NCI-H1694 treated with DMSO at 0.1 percent for 48 hours (cell line): ENCODE measurements at places on chromosomes 11 and 22.

DNA sequence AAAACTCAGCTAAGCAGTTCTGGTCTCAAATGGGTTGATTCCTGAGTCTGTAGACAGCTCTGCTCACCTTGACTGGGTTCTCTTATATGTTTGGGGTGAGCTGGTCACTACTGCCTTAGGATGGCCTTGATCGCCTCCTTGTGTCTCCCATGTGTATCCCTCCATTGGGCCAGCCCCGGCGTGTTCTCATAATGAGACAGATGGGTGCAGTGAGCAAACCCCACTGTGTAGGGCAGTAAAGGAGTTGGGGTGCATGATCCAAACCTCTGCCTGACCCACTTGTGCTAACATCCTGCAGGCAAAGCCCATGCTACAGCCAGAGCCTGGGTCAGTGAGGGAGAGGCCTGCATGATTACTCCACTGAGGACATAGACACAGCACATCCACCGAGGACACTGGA, 657.6 kb downstream of the BRD1 start:
- DNase-seq: no peak

DNA sequence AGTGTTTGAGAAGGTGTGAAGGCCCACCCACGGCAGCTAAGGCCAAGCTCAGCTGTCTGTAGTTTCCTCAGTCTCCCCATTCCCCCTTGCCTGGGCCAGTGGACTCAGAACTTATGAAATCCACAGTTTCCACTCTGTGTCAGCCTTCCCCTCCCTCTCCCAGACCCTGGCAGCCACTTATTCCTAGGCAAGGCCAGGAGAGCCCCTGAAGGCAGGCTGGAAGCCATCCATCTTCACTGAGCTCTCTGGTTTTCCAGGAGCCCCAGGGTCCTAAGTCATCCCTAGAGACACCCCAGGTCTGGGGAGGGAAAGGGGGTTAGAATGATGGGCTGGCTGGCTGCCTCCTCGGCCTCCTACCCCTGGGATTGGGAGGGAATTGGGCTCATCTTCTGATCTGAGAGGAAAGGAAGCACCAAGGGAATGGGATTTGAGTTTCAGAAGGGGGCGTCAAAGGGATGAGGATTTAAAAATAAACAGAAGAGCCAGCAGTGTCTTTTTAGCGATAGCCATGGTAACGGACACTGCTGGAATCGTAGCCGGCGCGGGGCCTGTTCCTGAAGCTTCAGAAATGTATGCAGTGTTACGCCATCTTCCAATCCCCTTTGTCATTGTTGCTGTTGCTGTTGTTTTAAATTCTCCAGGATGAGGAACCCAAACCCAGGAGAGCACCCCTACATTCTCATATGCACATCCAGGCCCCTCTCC, 561.1 kb upstream of the CADM1 start:
- DNase-seq: no peak

DNA sequence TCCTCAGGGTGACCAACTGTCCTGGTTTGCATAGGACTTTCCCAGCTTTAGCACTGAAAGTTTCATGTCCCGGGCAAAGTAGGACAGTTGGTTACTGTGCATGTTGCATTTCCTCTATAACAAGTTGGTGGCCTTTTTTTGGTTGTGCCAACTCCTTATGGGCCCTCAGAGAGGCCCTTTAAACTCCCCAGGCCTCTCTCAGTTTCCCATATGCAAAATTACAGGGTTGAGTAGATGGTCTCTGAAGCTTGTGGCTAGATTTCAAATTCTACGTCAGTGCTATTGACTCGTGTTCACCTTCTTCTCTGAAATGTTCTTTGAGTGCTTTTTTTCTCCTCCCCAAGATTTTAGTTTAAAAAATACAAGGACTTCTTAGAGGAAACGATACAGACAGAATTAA, 92.5 kb downstream of the MYO18B start:
- DNase-seq: no peak

DNA sequence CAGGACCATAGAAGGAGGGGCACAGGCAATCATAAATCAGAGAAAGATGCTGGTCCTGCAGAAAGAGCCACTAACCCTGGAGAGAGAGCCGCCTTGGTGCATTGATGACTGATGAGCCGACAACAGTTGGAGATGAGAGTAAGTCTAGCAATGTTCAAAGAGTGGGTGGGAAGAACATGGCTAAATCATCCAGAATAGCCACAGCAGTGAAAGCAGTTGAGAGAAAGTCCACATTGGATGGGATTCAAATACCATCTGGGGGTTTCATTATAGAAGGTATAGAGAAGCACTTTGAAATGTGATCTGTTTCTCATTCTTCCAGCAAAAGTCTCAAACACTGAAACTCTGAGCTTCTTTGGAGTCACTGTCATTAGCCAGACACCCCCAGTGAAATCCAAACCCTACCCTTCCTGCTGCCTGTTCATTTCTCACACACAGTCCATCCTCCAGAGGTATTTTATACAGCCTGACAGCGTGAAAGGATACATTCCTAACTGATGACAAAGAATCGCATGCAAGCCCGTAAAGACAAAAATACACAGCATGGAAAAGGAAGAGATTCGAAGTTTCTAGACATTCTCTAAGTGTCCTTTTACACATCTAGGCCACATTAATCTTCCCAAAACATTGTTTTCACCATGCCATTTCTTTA, 303.1 kb upstream of the MPPED2 start:
- DNase-seq: no peak

DNA sequence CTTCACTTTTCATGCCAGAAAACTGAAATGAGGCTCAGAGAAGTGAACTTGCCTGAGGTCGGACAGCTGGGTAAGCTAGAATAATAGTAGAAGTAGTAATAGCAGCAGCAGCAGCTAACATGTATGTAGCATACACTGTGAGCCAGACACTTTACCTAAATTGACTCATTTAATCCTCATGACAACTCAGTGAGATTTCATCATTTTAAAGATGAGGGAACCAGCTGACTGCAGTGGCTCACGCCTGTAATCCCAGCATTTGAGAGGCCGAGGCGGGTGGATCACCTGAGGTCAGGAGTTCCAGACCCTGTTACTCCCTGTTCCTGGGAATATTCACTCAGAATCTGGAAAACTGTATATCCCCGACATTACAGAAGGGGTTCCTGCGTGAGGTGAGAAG, 154.5 kb downstream of the DBX1 start:
- DNase-seq: no peak

- DNase-seq: no peak
Observed at GRCh38 chr11:69538854-69539253, 57.4 kb downstream of the LINC01488 start.

DNA sequence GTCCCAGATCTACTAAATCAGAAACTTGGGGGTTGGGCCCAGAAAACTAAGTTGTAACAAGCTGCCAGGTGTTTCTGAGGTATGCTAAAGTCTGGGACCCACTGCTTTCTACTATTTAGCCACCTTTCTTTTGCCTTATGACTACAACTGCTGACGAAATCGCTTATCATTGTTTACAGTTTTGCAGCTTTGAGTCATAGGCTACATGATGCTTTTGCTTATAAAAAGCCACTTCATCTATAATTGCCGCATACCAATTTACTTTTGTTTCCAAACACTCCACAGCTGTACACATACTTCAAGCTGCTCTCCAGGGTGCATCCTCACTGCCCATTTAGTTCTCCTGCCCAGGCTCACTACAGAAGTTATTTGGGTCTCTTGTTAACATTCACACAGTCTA, 144.7 kb downstream of the ENTHD1 start:
- DNase-seq: no peak

- DNase-seq: no peak
Observed at GRCh38 chr22:46456818-46457163, 80.6 kb downstream of the CELSR1 start.

GRCh38 chr11:119774172-119774763, 45.3 kb upstream of the NECTIN1 start:
- DNase-seq: no peak

DNA sequence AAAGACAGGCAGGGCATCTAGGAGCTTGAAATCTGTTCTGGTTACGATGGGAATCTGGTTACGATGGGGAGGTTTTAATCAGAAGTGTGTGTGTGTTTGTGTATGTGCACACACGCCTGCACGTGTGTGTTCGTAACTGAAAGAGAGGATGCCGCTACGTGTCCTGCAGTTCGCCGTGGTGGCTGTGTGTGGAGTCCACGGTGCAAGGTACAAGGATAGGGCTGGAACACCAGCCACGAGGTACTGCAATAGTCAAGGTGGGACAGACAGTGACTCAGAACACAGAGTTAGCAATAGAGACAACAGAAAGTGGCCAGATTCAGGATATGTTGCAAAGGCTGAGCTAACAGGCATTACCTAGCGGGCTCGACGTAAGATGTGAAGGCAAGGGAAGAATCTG, 46.7 kb downstream of the IGSF9B start:
- no peak for DNase-seq

DNA sequence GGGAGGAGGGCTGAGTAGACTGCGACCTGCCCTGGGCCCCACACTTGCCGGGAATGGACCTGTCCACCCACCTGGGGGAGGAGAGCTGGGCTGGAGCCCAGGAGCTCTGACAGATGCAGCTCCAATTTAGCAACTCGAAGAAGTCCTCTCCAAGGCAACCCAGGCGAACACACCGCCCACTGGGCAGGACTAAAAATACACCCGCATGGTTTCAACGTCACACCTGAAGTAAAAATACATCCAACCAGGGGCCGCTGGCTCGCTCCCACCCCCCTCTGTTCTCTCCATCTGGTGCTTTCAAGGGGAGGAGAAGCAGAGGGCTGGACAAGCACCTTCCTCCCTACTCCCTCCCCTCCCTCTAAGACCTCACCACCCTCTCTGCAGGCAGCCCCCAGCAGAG, 119.9 kb downstream of the FEZ1 start:
- DNase-seq: no peak

DNA sequence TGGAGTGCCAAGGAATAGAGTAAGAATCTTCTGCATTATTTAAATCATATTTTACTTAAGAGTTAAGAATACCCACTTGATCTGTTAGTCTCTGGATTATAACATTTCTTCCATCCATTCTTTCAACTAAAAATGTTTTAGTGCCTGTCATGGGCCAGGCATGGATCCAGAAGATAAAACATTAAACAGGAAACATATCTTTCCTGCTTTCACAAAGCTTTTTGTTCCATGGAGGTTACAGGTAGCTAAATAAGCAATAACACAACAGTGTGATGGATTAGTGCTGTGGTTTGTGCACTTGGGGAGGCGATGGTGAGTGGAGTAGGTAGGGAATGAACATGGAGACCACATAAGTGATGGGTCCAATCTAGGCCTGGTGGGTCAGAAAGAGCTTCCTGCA, 258.5 kb downstream of the DDX10 start:
- DNase-seq: no peak

DNA sequence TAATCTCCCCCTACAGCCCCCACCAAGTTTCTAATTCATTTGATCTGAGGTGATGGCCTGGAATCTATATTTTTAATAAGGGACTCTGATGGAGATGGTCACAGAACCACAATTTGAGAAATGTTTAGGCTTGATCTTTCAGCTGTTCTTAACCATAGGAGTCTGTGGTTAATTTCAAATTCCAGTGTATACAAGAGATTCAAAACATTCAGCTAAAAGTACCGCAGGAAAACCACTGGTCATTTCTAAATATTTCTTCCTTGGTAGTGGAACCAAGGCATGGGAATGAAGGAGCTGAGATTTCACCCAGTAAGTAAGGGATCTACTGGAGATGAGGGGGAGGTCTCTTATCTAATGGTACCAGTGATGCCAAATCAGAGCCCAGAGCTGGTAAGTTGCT, 18.3 kb upstream of the GALNT18 start:
- no peak for DNase-seq

DNA sequence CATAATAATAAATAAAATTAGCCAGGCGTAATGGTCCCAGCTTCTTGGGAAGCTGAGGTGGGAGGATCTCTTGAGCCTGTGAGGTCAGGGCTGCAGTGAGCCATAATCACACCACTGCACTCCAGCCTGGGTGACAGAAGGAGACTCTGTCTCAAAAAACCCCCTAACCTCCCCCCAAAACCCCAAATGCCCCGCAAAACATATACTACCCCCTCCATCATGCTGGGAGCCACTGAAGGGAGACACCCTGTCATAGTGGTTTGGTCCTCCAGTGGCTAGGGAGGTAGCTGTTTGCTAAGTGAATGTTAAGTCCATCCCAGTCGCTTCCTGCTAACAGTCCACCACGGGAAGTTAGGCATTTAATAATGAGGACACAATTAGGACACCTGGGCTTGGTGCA, 125.0 kb downstream of the ABTB2 start:
- no peak for DNase-seq

DNA sequence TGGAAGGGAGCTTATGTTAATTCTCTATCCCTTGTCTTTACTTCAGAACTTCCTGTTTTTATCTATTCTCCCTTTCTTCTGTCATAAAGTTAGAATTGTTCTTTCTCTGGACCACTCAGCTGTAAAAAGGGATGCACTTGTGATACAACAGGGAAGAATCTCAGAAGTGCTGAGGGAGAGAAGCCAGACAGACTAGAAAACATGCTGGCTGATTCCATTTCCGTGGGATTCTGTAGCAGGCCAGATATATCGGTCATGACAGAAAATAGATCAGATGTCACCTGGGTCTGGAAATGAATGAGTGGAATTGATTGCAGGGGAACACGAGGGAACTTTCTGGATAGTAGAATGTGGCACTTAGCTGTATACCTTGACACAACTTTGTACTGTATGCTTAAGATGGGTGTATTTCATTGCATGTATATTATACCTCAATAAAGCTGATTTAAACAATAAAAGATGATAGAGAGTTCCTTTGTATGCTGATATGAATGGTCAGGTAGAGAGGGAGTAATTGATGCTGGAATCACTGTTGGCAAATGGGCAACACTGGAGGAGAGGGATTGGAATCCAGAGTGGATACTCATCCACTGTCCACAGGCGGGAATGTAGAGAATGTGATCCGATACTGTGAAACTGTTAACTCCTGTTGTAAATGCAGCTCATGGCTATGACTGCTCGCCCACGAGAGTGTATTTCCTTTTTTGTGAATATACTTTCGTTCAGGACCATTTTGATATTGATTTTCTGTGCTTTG, 59.6 kb downstream of the ATXN10 start:
- no peak for DNase-seq

- DNase-seq: no peak
Observed at GRCh38 chr11:59223611-59224010, 10.9 kb upstream of the MPEG1 start.

DNA sequence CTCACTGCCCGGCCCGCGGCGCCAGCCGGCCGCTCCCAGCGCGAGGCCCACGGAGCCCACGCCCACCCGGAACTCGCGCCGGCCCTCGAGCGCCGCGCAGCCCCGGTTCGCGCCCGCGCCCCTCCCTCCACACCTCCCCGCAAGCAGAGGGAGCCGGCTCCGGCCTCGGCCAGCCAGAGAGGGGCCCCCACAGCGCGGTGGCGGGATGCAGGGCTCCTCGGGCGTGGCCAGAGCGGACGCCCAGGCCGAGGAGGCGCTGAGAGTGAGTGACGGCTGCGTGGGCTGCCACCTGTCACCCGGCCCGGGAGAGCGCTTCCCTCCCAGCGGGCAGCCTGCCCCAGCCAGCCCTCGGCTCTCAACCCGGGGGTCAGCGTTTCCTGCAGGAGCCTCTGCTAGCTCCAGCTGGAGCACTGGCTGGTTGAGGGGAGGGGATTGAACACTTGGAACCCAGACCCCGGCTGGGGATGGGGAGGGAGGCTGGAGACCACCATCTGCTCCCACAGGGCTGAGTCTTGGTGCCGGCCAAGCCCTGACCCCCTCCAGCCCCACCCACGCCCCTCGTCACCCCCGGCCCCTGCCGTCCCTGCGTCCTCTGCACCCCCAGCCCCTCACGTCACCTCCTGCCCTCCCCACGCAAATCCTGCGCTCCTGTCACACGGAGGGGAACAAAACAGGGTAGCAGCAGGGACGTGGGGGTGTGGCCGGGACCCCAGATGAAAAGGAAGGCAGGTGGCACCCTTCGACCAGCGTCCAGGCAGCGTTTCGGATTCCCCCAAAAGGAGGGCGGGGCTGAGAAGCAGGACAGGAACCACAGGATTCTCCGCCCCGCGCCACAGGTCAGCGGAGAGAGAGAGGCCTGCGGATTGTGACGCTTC, 157.0 kb downstream of the BRD1 start:
- no peak for DNase-seq
